ENCODE measurements at places on chromosomes 5 and 9.

GRCh38 chr9:1276474-1276873 lies 226.3 kb downstream of the DMRT2 start:
- no peak for DNase-seq

DNA sequence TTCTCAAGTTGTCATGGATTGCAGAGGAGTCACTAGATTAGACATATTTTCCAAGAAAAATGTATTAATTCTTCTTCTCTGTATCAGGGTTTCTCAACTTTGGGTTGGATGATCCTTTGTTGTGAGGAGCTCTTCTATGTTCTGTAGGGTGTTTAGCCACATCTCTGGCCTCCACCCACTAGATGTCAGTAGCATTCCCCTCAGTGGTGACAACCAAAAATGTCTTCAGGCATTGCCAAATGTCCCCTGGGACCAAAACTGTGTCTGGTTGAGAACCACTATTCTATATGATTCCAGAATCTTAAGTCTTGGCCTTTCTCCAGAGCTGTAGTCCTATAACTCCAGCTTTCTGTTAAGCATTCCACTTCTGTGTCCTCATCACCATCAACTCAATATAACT lies 220.9 kb downstream of the KIAA0825 start:
- no peak for DNase-seq

GRCh38 chr5:168186289-168187074 lies 105.0 kb upstream of the WWC1 start:
- no peak for DNase-seq

- no peak for DNase-seq
Measured at GRCh38 chr5:20340126-20340525, 352.1 kb upstream of the CDH18 start.

DNA sequence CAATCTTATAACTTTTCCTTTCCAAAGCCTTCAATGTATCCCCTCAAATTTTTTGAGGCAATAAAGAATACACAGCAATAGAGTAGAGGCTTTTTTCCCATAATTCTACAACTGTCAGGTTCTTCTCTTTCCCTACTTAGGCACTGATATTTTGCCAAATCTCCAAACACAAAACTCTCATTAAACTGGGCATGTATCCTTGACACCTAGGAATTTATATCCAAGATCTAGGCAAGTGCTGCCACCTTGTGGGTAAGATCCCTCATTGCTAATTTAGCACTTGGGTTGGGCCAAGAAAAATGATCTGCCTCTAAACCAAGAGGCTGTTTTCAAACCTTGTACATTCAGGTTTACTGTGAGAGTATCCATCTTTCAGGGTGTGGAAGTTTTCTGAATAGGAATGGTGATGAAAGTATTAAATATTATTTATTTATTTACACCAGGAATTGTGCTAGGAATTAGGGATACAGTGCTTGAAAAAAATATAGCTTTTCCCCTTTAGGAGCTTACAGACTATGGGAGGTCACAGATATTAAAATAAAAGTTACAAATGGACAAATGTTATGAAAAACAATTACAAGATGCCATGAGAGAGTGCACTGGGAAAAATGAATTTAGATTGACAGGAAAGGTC lies 17.6 kb downstream of the TSTD2 start:
- DNase-seq, result peak; percentile 59

DNA sequence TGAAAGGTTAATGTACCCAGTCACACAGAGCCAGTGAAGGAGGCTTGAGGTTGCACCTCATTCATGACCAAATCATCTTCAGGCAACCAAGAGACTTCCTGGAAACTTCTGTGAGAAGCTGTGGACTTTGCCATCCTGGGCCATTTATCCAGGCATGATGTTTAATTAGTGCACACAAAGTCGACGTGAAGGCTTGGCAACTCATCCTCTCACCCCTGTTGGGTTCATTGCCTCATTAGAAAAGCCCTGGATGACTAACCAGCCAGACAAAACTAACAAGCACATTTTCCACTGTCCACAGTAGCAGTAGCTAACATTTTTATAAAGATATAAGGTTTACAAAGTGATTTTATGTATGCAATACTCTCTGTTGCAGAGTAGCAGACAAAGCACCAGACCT lies 65.7 kb upstream of the ZNF462 start:
- no peak for DNase-seq

DNA sequence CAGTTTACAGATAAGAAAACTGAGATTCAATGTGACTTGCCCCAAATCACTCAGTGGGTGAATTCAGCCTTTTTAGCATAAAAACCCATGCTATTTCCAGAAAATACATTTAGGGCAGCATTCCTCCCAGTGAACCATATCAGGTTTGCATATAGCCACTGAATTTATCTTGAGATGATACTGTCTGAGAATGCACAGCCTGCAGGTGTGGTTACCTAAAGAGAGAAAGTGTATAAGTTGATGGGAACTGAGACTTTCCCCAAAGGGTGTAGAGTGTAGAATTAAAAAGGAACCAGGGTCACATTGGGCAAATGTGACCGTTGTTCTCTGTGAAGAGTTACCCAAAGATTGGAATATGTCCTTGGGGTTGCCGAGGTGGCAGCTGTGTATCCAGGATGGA lies 100.0 kb upstream of the PIK3R1 start:
- no peak for DNase-seq

DNA sequence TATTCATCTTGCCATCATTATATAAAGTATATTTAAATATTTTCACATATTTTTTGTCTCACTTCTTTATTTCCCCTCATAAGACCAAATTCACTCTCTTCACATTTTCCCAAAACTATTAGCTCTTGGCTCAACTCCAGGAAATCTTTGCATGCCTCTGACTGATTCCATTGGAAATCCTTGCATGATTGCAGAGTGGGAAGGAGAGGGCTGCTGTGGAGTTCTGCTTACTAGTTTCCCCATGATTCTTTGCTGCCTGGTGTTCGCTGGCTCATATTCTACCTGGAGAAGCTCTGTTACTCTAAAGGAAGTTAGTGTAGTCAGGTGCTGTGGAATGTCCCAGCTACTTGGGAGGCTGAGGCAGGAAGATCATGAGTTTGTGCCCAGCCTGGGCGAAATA lies 41.9 kb downstream of the LIX1 start:
- no peak for DNase-seq

DNA sequence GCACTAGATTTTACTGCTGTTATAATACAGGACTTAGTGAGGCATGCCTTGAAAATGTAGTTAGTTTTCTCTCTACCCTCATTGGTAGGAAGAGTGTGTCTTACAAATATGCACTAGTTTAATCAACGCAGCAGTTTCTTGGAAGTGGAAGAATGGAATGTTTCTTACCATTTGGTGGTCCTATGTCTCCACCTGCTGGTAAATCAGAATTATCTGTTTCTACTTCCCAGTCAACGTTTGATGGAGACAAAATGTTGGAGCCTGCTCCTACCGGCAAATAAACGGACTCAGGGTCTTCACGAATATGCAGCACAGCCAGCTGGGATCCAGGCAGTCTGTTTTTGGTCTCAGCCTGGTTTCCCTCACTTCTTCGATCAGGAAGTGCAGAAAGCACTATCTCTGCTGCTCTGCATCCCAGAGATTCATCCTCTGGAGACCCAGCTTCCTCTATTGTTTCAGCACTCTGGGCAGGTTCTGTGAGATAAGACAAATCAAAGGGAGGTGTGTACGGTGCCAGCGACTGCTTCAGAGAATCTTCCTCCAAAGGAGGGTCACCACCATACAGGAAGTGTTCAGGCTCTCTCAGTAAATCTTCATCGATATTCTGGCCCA lies 59.5 kb upstream of the PCA3 start:
- DNase-seq, result no peak

- no peak for DNase-seq
Measured at GRCh38 chr9:94479757-94480156, 75.1 kb upstream of the PCAT7 start.

- no peak for DNase-seq
Measured at GRCh38 chr5:32059761-32060530, 114.2 kb downstream of the GOLPH3 start.

- no peak for DNase-seq
Measured at GRCh38 chr5:83342465-83342864, 129.1 kb upstream of the VCAN start.

DNA sequence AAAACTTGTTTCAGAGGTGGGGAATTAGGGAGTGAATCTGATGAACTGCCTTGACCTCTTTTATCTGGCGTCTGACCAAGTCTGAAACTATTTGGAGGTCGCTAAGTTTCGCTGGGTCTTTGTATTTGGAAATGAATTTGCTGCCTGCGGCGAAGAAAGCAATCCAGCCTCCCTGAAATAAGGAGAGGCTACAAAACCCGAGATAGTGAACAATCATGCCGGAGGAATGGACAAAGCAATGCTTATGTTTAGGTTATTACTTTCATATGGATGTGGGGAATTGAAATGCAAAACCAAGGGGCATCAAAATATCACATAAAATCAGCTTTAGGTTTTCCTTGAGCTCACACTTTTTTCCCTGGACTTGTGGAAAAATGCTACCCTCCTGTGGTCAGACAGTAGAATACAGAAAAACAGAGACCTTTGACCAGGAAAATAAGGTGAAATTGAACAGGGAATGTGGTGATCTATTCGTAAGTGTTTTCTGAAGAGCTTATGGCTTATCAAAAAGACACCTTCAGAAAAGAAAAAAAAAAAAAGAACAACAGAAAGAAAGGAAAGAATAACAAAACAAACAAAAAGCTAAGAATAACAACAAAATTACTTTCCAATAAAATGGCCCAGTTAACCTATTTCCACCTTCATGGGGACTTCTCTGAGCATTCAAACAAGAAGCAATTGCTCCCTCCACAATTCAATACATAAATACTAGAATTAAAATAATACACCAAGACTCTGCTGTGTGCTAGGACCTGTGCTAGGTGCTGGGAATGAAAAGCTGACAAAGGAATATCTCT lies 68.6 kb upstream of the DPYSL3 start:
- no peak for DNase-seq

DNA sequence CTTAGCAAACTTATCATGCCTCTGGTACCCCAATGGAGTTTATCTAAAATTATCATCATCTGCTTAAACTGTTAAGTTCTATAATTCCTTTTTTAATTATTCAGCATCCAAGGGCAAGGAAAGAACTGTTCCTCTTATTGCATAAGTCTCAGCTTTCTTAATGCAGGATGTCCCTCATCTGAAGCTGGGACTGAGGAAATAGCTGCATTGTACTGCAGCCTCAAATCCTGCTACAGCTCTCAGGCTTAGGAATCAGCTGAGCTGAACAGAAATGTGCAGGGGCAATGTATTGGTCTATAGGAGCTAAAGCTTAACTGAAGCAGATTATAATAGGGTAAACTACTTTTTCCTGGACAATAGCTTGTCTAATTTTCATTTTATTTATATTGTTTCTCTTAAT lies 48.0 kb downstream of the HAPLN1 start:
- DNase-seq, result no peak

DNA sequence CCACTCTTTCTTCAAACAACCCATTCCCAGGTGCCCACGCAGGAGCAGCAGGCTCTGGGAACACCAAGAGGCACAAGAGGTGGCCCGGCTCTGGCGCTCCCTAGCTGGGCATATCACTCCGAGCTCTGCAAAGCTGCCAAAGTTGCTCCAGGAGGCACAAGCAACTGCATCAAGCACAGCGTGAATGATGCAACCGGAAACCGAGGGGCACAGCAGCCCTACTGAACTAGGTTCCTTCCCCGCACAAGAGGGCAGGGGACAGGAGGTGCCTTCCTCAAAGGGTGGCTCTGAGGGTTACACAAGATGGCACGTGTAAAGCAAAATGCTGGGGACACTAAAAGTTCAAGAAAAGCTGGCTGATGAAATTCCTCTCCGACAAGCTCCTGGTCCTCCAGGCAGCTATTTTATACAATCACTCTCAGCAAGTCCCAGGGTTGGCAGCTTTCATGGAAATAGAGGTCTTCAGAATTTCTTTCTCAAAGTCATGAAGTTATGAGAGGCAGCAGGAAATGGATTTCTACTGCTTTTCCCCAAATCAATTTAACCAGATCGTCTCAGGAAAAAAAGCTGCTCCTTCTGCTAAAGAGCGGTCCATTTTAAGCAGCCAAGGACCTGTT lies 22.9 kb downstream of the PSMB7 start:
- DNase-seq, result no peak

DNA sequence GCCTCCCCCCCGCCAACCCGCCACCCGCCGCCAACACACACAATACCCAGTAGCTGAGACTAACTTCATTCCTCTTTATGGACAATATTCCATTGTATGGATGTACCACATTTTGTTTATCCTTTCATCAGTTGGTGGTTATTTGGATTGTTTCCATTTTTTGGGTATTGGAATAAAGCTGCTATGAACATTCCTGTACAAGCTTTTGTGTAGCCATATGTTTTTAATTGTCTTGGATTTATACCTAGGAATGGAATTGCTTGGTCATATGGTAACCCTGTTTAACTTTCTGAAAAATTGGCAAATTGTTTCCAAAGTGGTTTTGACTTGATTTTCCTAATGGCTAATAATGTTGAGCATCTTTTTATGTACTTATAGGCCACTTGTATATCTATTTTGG lies 4.9 kb upstream of the UBTD2 start:
- DNase-seq, result no peak

DNA sequence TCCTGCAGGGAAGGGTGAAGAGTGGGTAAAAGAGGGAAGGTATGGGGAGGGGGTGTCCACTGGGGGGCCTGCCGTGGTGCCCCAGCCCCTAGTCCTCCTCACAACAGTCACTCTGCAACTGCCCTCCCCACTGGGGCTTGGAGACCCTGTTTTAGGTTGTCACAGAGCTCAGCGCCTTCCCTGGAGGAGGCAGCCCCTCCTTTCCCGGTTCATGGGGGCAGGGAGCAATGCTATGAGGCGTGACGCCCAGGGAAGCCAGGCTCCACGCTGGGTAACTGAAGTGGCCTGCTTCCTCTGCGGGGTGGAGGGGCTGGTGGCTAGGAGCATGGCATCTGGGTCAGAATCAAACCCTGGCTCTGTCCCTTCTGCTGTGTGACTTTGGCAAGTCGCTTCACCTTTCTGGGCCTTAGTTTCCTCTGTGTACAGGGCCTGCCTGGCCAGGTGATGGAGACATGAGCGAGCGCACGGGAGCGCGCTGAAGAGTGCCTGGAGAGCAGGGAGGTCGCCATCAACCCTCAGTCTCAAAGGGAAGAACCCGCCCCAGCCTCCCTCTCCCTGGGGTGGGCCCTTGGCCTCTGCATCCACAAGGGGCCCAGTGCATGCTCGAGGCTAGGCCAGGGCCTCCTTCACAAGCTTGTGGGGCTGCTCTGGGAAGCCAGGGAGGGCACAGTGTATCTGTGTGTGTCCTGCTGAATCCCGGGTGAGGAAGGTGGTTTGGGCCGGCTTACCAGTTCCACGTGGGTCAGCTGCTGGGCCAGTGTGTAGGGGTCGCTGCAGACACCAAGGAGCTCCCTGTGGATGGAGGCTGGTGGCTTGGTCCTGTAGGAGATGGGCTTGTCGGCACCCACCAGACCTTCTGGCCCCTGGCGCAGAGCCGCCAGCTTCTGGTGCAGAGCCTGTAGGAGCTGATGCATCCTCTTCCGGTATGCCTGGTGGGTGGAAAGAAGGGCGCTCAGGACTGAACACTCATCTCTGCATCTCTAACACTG lies 56.4 kb upstream of the RNF130 start:
- DNase-seq, result no peak

DNA sequence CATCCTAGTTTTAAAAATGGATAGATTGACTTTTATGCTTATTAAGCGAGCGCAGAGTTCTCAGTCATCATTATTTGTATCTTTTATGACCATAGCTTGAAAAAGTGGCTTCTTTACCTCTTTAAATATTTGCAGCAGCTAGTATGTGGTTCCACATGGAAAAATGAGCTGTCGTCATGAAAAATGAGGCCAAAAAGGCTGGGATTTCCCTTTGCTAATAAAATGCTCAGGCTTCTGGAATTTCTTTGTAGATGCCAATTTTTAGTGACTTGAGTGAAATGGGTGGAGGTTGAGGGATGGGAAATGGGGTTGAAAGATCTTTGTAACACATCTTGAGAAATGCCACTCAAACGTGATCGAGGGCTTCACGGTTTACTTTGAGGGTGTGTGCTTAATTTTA lies 35.2 kb downstream of the RAI14 start:
- no peak for DNase-seq

Data from DND-41 (cell line).